Activated CD4-positive, alpha-beta T cell treated with anti-CD3 and anti-CD28 coated beads for 24 hours (primary cell): ENCODE measurements at places on chromosomes 7 and 10.

DNA sequence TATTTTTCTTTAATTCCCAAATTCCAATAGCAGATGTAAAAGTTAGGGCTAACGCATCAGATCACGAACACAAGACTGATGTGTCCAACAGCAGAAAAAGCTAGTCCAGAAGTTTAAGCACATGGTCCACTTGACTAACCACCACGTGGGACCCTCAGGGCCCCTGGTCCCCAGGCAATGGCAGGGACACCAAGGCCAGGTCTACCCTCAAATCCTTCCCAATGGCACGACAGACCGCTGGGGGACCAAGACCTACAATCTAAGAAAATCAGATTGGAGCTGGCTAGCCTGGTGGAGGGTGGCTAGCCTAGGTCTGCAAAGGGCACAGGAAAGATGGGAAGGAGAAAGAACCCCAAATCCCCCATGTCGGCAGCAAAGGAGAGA, 1.5 kb downstream of the GIGYF1 start:
- DNase-seq, result no peak

GRCh38 chr10:11782793-11783557, 40.2 kb upstream of the PROSER2 start:
- DNase-seq, result peak; percentile 7

DNA sequence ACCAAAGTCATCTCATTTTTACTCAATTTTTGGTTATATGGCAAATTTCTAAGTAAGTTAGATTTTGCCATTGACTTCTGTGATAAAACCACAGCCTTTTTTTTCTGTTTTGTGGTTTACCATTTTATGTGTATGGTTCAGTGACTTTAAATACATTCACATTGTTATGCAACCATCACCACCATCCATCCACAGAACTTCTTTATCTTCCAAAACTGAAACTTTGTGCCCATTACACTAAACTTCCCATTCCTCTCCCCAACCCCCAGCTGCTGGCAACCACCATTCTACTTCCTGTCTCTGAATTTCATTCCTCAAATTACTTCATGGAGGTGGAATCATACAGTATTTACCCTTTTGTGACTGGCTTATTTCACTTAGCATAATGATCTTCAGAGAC, 280.4 kb upstream of the TCERG1L start:
- DNase-seq, result no peak

- peak; percentile 32 for DNase-seq
Observed at GRCh38 chr7:130276796-130277762, 10.4 kb downstream of the CPA2 start.

GRCh38 chr10:69438536-69439349, 12.5 kb upstream of the TSPAN15 start:
- DNase-seq, result no peak

- no peak for DNase-seq
Observed at GRCh38 chr7:75847707-75848106, 31.1 kb upstream of the RHBDD2 start.

DNA sequence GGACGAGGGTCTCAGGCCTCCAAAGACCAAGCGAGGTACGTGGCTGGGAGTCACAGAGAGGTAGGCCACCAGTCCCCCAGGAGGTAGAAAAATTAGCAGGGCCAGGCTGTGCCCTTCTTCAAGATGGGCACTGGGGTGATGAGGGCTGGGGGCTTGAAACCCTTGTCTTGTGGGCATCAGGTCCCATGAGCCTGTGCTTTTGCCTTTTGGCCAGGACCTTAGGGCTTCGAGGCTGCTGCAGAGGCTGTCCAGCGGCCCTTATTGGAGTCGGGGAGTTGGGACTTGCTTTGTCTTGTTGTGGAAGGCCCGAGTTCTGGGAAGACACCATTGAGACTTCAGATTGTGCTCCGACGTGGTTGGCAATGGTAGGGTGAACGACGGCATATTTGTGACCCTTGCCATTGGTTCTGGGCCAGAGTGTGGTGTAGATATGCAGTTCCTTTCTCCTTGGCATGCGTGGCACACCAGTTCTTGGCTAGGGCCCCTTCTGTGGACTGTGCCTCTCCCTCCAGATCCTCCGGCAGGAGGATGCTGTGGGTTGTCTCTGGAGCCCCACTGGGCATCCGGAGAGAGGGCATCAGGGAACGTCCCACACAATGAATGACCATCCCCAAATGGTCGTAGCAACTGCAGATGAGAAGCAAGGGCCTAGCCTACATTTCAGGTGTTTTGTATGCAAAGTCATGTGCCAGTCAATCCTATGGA, 931 bp downstream of the SH2D4B start:
- DNase-seq, result no peak

- no peak for DNase-seq
Observed at GRCh38 chr10:99981581-99982199, 28.1 kb downstream of the DNMBP start.
